ENCODE measurements at places on chromosomes 1 and 21. TPM values are rescaled to one million over a fixed set of nuclear protein-coding genes. Genes with fewer than 3 reads are reported as not detected.

GRCh38 chr1:232542633-232543593, 87.0 kb downstream of the SIPA1L2 start:
- no peaks in the 10 kb centered on the region for H3K27me3 ChIP-seq
- no peak for DNase-seq
- no peaks in the 10 kb centered on the region for H3K36me3 ChIP-seq
- H3K4me1 ChIP-seq: peaks cover 13% of the 10 kb centered on the region
- H3K27ac ChIP-seq: no peak overlapping the region
- no peak overlapping the region for H3K4me3 ChIP-seq

DNA sequence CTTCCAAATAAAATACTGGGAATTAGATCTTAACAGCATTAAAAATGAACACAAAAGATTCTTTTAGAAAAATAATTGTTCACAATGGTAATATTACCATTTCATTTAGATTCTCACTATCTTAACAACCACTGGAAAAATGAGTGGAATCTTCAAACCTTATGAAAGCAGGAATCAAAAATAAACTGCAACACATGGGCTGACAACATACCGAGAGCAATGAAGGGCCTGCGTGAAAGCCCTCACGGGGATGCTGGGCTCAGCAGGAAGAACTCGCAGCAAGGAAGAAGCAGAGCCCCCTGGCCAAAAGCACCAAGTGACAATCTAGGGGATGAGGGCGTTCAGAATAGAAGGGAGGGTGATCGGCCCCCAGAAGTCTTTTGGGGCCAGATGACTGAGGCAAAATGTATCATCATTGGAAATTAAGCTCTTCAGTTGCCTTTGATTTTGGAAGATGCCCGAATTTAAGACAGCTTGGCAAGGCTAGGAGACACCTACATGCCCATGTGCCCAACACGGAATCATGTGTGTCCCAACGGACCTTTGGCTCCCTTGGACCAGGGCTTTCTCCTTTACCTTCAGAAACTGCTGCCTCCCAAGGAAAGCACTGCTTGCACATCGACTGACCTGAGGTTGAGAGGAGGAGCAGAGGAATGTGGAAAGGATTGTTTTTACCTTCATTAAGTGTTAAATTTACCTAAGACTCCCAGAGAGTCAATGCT, 103.9 kb downstream of the TGFBR3 start:
- H3K27me3 ChIP-seq: no peaks in the 10 kb centered on the region
- peaks cover 8% of the 10 kb centered on the region for H3K4me1 ChIP-seq
- no peak for DNase-seq
- H3K27ac ChIP-seq: no peak overlapping the region
- peaks cover 16% of the 10 kb centered on the region for H3K36me3 ChIP-seq

- H3K27ac ChIP-seq: no peak overlapping the region
- peaks cover 20% of the 10 kb centered on the region for H3K27me3 ChIP-seq
- H3K4me1 ChIP-seq: no peaks in the 10 kb centered on the region
- H3K36me3 ChIP-seq: no peaks in the 10 kb centered on the region
These were observed 23.8 kb upstream of the SLC22A15 start for GRCh38 chr1:115952547-115952946.

GRCh38 chr1:160807247-160807646, 11.3 kb downstream of the LY9 start:
- peaks cover 76% of the 10 kb centered on the region for H3K4me1 ChIP-seq
- H3K27me3 ChIP-seq: no peaks in the 10 kb centered on the region
- H3K4me3 ChIP-seq: no peak overlapping the region
- peaks cover 27% of the 10 kb centered on the region for H3K36me3 ChIP-seq
- no peak for DNase-seq
- no peak overlapping the region for H3K27ac ChIP-seq

DNA sequence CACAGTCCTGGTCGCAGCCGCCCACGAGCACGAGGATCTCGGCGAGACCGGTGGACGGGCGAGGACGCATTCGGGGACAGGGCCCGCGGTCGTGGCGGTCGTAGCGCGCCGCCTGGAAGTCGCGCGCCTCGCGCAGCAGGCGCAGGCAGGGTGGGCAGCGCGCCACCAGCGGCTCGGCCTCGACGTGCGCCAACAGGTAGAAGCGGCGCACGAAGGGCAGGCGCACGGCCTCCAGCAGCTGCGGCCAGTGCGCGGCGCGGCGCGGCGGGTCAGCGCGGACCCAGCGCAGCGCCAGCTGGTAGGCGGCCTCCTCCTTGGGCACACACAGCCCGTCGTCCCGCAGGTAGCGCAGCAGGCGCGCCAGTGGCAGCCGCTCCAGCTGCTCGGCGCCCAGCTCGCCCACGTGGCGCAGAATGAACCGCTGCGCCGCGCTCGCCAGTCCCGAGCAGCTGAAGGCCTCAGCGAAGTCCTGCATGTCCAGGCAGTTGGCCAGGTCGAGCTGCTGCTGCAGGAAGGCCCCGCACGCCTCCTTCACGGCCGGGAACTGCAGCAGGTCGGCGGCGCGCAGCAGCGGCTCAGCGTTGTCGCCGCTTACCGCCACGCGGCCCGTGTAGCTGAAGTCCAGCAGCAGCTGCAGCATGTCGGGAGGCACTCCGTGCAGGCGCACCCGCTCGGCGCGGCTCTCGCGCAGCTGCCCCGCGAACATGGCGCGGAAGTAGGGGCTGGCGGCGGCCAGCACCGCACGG, 573 bp downstream of the KLHL21 start:
- H3K27ac ChIP-seq: peak overlapping the region; percentile 95
- peaks cover 26% of the 10 kb centered on the region for H3K4me1 ChIP-seq
- peak overlapping the region; percentile 91 for H3K4me3 ChIP-seq
- H3K36me3 ChIP-seq: peaks cover 31% of the 10 kb centered on the region

DNA sequence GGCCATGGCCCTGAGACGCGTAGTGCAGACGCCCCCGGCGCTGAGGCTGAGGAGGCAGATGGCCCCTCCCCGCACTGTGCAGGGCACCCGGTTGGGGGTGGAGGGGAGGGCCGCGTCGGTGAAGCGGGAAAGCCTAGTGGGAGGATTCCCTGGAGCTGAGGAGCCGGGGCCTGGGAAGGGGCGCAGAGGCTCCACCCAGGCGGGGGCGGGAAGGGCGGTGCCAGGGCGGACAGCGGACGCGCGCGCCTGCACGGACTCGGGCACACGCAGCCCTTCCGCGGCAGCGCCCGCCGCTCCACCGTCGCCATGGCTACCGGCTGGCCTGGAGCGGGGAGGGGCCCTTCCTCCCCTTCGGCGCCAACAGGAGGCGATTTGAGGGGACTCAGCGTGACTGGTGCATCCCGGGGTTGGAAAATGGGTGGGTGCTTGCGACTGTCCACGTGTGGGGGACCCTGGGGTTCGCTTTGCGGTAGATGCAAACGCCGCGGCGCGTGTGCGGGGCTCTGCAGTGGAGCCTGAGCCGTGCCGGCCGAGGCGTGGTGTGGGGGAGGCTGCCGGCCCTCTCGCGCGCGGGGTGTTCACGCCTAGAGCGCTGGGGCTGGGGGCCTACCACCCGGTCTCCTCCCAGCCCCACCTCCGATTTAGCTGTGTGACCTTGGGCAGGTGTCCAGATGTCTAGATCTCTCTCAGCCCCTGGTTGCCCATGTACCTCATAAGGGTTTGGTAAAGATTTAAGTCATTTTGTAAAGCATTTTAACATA, 35.1 kb downstream of the PTPRF start:
- peak overlapping the region; percentile 48 for H3K4me3 ChIP-seq
- H3K27ac ChIP-seq: no peak overlapping the region
- DNase-seq: peak; percentile 65

GRCh38 chr1:229139331-229140118, 131.4 kb upstream of the RAB4A start:
- H3K27ac ChIP-seq: no peak overlapping the region
- peak; percentile 57 for DNase-seq
- no peaks in the 10 kb centered on the region for H3K27me3 ChIP-seq
- peaks cover 39% of the 10 kb centered on the region for H3K4me1 ChIP-seq
- peak overlapping the region; percentile 2 for H3K4me3 ChIP-seq
- H3K36me3 ChIP-seq: peaks cover 9% of the 10 kb centered on the region

- no peak for DNase-seq
- H3K4me3 ChIP-seq: no peak overlapping the region
- no peaks in the 10 kb centered on the region for H3K27me3 ChIP-seq
- no peaks in the 10 kb centered on the region for H3K36me3 ChIP-seq
These were observed 71.0 kb downstream of the POU2F1 start for GRCh38 chr1:167291539-167292185.

- no peaks in the 10 kb centered on the region for H3K36me3 ChIP-seq
- no peaks in the 10 kb centered on the region for H3K4me1 ChIP-seq
These were observed 9.0 kb upstream of the GPR153 start for GRCh38 chr1:6269720-6270400.

- peaks cover 18% of the 10 kb centered on the region for H3K27me3 ChIP-seq
- H3K4me1 ChIP-seq: peaks cover 8% of the 10 kb centered on the region
- DNase-seq: no peak
- no peak overlapping the region for H3K4me3 ChIP-seq
These were observed 2.5 kb downstream of the PBX1 start for GRCh38 chr1:164561472-164561871.

DNA sequence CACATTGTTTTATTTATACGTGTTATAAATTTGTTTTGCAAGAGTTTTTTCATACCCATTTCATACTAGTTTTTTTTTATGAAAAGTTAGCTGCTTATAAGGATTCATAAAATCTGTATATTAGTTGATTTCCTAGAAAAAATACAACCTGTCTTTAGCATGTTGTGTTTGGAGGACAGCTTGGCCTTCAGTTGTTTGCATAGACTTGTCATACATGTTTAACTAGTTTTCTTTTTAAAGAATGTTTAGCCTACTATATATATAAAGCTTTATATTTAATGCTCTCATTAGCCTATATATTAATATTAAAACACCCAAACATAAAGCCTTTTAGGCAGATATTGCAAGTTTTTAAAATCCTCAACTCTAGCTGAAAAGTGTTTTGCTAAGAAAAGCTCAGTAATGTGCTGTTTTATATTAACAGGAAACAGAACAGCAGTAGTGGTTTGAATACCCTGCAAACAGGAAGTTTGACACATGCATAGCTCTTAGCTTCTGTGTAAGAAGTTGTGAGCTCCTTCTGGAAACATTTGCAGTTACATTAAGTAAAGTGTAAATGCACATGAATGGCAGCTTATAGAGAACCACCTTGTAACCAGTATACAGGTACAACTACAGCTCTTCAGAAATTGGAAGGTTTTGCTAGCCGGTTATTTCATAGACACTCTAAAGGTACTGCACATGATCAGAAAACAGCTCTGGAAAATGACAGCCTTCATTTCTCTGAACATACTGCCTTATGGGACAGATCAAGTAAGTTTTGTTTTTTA, at the start of gene PRKACB:
PRKACB (plus strand) TSS at position 476 of the 770 bp plus-strand sequence; CDS start at position 567, 91 bp downstream.
- peak within 1 kb of the TSS; percentile 98 for H3K27ac ChIP-seq
- H3K36me3 ChIP-seq: no peaks in the 10 kb centered on the region
- peak within 1 kb of the TSS; percentile 89 for H3K4me3 ChIP-seq
- DNase-seq: no peak
- H3K27me3 ChIP-seq: no peaks in the 10 kb centered on the region
- peaks cover 47% of the 10 kb centered on the region for H3K4me1 ChIP-seq

GRCh38 chr1:231757759-231758158, 131.2 kb downstream of the DISC1 start:
- no peak for DNase-seq
- no peak overlapping the region for H3K4me3 ChIP-seq
- peaks cover 16% of the 10 kb centered on the region for H3K36me3 ChIP-seq
- no peaks in the 10 kb centered on the region for H3K4me1 ChIP-seq
- no peak overlapping the region for H3K27ac ChIP-seq

- no peak overlapping the region for H3K4me3 ChIP-seq
- no peaks in the 10 kb centered on the region for H3K27me3 ChIP-seq
- DNase-seq: no peak
- H3K4me1 ChIP-seq: no peaks in the 10 kb centered on the region
These were observed 115.6 kb upstream of the ADAMTS5 start for GRCh38 chr21:27082431-27083010.

DNA sequence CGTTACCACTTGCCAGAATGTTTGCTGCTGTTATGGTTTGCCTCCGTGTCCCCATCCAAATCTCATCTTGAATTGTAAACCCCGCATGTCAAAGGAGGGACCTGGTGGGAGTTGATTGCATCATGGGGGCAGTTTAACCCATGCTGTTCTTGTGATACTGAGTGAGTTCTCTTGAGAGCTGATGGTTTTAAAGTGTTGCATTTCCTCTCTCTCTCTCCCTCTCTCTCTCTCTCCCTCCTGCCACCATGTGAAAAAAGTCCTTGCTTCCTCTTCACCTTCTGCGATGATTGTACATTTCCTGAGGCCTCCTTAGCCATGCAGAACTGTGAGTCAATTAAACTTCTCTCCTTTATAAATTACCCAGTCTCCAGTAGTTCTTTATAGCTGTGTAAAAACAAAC, 44.4 kb downstream of the CFHR5 start:
- H3K36me3 ChIP-seq: no peaks in the 10 kb centered on the region
- H3K4me1 ChIP-seq: no peaks in the 10 kb centered on the region
- H3K27me3 ChIP-seq: peaks cover 3% of the 10 kb centered on the region
- no peak overlapping the region for H3K27ac ChIP-seq
- no peak for DNase-seq
- H3K4me3 ChIP-seq: no peak overlapping the region

- H3K27ac ChIP-seq: no peak overlapping the region
- no peaks in the 10 kb centered on the region for H3K36me3 ChIP-seq
- DNase-seq: no peak
These were observed 37.6 kb upstream of the DESI2 start for GRCh38 chr1:244615301-244615700.

Gene PDC
- total RNA-seq: not detected

Gene NR5A2
- not detected for total RNA-seq

Gene MYBPHL
- total RNA-seq: not detected

Gene AMY1C
- total RNA-seq: not detected

Gene HFM1
- total RNA-seq: not detected

Gene C1orf105
- not detected for total RNA-seq

Gene SPRR1A
- total RNA-seq: not detected

Gene PTCH2
- 0.62 TPM for total RNA-seq

Gene EXTL1
- not detected for total RNA-seq

Gene APOBEC4
- not detected for total RNA-seq

Gene SLAMF9
- not detected for total RNA-seq

Gene PIGM
- 4.7 TPM for total RNA-seq

Gene PTBP2
- 9.2 TPM for total RNA-seq
